Epithelial cell of esophagus (primary cell): ENCODE measurements at places on chromosomes 13 and 19.

- peak; percentile 23 for DNase-seq
Measured at GRCh38 chr13:88601949-88602348, 930.8 kb downstream of the SLITRK5 start.

DNA sequence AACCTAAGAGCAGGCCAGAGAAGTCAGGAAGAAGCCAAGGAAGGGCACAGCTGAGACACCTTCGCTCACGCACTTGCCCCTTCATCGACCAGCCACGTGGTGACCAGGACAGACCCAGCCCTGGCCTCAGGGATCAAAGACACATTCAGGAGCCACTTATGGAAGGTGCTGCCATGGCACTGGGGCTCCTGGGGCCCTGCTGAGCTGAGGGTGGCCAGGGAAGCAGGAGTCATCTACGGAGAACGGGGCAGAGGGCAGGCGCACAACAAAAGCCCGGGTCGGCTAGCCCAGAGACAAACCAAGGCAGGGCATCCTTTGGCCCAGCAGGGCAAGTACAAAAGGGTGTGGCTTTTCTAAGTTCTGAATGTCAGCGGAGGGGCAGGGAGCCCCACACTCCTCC lies 2.3 kb downstream of the PLPP2 start:
- DNase-seq: no peak

DNA sequence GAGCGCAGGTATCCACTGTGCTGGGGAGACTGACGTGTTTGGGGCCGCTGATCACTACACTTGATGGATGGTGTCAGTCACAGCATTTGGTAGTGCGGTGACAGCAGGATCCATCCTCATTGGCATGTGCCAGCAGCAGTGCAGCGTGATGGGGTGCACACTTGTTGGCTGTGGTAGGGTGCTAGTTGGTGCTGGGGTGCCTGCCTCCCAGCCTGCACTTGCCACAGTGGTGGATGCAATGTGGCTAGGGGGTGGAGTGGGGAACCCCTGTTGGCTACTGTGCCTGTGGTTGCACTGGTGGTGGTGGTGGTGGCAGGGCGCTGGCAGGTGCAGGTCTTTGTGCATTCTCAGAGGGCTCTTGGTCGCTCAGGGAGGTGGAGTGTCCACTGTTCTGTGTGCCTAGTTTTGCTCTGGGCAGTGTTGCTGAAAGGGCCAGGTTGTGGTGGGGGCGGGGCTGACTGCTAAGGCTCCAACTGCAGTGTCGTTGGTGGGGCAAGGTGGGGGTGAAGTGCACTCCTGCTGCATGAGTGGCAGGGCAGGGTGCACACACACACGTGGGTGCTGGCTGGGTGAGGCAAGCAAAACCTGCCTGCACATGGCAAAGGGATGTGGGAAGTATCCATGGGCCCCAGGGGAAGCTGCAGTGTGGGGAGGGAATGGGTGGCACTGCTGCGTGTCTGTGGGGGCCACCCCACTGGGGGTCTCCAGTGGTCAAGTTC lies 84.8 kb downstream of the ZMYM2 start:
- peak; percentile 5 for DNase-seq

DNA sequence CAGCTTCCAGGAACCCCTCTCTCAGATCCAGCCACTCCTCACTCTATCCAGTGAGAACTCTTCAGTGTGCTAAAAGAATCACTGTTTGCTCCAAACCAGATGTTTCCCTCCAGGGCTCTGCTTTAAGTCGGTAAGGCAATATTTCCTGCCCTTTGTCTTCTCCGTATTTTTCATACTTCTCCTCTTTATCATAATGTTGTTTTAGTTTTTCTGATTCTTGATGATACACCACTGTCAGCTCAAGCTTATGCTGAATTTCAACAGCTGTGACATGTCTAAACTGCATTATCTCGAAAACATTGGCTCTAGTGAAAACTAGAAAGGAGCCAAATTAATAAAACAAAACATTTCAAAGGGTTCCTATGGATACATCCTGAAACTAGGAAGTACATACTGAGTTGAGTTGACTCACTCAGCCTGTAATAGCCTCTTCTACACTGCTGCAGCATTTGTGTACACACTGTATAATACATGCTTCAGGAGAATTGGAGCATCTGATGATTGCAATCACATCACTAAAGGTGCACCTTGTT lies 39.8 kb downstream of the GPR180 start:
- DNase-seq: peak; percentile 85

DNA sequence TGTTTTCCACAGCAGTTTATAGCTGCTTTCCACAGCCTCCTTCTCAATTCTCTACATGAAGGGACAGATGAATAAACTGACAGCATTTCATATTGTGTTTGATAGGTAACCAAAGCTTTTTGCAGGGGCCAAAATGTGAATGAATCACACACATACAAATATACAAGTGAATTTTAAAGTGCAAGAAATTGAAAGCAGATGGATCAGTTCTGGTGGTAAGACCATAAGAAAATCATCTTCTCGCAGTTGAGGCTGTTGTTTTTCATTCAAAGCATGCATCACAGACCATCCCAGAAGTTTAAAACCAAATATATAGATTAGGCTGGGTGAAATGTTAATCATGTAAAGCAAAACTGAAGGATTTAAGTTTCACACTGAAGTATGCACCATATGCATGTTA lies 1569.4 kb downstream of the PCDH9 start:
- DNase-seq: no peak

GRCh38 chr13:49607761-49608160 lies 20.5 kb upstream of the ARL11 start:
- no peak for DNase-seq

- no peak for DNase-seq
Measured at GRCh38 chr19:15122331-15123030, 15.3 kb downstream of the SYDE1 start.

DNA sequence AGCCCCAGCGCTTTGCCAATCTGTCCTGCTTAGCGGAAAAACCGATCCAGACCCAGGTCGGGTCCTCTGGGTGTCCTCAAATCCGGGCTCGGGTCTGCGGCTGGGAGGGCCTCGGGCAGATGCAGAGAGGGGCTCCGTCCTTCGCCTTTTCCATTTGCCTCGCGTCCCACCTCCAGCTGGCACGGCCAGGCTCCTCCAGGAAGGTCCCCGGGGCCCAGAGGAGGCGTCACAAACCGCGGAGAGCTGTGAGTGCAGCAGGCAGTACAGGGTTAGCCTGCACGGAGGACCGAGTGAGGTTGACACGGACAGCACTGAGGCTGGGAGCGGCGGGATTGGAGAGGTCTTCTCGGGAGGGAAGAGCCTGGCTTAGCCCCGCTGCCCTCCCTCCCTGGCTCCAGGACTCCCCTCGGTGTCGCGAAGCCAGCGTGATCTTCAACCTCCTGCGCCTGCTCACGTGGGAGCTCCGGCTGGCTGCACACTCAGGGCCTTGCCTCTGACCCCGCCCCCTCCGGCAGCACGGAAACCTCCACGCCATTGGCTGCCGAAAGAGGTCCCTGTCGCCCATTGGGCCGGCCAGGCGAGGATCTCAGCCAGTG lies 2.8 kb upstream of the IFNL2 start:
- DNase-seq: no peak

DNA sequence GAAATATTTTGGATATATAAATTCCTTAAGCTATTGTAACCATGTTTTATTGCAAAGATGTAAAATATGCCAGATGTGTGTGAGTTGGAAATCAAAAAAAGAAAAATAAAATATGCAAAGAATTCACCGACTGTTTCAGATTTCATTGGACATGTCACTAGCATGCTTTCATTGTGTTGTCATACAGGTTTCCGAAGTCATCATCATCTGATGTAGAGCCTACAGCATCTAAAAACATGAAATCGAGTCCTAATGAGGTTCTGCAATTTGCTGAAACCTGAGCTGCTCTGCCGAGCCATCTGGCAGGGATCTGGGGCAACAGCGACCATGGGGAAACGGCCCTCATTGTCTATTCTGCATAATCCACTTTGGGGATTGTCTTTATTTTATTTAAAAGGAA lies 196.1 kb upstream of the MAB21L1 start:
- no peak for DNase-seq
